ENCODE measurements at places on chromosomes 2 and 18.

- DNase-seq = peak; percentile 19
Observed at GRCh38 chr18:49531678-49532153, 30.1 kb upstream of the LIPG start.

- no peak for DNase-seq
Observed at GRCh38 chr2:70574109-70574508, 20.5 kb upstream of the TGFA start.

- no peak for DNase-seq
Observed at GRCh38 chr2:196601430-196602306, 37.8 kb upstream of the CCDC150 start.

GRCh38 chr18:48061781-48062570 lies 131.5 kb upstream of the SMAD2 start:
- DNase-seq = no peak

GRCh38 chr2:208099682-208100470 lies 24.4 kb downstream of the CRYGD start:
- peak; percentile 8 for DNase-seq

- no peak for DNase-seq
Observed at GRCh38 chr2:203918264-203918663, 18.3 kb upstream of the ICOS start.

DNA sequence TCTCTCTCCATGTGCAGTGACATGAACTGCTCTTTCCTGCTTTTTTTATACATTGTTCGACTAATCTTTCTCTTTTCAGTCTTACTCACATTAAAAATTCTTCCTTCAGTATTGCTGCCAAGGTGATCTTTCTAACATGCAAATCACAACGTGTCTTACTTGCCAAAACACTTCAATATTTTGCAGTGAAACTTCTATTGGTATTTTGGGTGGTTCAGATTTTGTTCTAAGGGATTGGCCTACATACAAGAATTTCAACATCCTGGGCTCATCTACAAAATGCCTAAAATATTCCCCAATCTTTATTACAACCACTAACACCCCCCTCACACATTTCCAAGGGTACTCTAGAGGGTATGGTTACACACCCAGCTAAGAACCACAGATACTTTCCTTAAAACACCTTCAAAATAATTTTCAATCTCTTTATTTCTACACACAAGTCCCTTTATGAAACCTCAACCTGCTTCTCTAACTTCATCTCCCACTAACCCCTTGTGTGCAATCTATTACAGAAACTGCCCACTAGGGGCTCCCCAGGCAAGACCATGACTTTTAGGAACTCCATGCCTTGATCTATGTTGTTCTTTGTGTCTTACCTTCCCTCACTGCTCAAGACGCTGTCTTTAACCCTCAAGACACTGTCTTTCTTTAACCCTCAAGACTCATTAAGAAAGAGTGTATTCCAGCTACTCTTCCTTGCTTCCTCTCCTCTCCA lies 50.9 kb downstream of the COL3A1 start:
- no peak for DNase-seq

DNA sequence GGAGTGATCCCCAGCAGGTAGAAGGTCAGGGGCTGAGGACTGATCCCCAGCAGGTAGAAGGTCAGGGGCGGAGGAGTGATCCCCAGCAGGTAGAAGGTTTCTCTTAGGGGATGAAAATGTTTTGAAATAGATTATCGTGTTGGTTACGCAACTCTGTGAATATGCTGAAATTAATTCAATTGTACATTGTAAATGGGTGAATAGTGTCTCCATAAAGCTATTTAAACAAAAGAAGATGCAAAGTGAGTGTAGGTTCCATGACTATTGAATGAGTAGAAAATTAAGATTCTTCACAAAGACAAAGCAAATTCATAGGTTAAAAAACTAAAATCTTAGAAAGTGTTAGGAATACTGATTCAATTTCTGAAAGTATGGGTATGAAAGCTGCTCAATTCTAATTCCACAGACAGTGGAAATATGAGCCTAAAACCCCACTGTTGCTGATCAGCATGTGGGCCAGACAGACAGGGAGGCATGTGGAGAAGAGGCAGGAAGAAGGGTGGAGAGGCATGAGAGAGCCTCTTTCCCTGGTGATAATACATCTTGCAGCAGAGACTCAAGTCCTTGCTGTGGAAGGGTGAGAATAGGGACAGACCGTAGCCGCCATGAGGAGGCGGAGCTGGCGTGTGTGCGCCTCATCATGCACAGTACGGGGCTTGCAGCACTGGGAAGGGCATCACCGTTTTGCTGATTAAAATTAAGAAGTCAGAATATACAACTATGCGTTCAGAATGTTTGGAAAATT lies 85.9 kb upstream of the NFATC1 start:
- no peak for DNase-seq

- DNase-seq = no peak
Observed at GRCh38 chr2:237159006-237159911, 73.6 kb downstream of the COPS8 start.

DNA sequence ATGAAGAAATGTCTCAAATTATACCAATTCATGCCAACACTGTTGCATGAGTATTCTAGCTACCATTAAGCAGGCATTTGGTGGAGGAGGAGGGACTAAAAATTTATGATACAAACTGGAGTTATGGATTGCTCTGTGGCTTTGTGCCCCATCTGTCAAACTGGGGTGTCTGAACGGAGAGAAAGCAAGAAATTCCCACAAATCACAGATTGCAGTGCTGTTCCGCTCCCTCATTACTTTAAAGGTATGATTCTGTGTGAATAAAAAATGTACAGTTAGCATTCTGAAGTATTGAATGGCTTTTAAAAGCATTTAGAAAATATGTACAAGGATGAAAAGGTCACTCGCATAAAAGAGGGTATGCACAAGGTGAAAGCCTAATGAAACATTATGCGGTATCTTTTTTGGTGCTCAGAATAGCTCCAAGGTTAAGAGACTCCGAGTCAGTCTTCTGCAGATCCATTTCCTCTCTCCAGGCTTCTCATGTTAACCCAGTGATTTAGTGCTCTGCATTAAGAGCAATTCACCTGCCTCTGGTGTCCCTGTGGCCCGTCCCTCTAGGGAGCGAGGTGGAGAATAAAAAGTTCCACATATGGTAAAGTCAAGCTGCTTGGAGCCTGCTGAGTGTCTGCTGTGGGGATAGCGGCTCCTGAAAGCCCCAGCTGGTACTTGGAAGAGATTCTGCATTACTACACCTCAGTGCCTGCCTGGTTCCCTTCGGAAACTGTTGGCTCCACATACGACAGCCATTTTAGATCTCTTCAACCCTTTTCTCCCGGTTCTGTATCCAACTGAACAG lies 184.2 kb downstream of the ZNF521 start:
- no peak for DNase-seq

- DNase-seq = no peak
Observed at GRCh38 chr2:240208631-240209211, 68.3 kb upstream of the OTOS start.

DNA sequence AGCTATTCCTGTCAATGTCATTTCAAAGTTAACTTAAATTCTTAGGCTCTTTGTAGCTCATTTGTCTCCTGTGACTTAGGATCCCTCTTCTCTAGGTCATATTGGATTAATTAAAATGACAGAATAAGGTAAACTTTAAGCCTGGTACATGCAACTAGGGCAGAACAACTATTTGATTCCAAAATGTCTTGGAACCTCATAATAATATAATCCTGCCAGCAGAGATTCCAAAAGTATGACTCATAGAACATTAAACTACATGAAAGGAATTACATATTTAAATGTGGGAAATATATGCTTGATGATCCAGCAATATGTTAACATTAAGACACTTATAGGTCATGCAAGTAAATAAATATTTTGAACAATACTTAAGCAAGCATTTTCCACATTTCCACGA lies 63.3 kb downstream of the COL3A1 start:
- no peak for DNase-seq

GRCh38 chr18:75837316-75837715 lies 409.8 kb upstream of the SMIM21 start:
- no peak for DNase-seq

DNA sequence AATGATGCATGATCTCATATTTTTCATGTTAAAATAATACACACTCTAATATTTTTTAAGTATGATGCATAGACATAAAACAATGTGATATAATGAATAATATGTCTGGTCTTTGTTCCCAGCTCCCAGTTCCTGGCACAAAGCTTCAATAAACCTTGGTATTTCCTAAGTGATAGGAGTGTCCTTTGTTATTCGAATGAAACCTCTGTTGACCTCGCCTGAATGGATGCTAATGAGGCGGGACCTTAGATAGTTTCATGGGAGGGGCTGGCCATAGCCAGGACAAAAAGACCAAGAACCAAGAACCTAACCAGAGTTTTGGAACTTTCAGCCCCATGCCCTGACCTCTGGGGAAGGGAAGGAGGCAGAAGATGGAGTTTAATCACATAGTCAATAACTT lies 257.7 kb upstream of the COPS8 start:
- DNase-seq = no peak

DNA sequence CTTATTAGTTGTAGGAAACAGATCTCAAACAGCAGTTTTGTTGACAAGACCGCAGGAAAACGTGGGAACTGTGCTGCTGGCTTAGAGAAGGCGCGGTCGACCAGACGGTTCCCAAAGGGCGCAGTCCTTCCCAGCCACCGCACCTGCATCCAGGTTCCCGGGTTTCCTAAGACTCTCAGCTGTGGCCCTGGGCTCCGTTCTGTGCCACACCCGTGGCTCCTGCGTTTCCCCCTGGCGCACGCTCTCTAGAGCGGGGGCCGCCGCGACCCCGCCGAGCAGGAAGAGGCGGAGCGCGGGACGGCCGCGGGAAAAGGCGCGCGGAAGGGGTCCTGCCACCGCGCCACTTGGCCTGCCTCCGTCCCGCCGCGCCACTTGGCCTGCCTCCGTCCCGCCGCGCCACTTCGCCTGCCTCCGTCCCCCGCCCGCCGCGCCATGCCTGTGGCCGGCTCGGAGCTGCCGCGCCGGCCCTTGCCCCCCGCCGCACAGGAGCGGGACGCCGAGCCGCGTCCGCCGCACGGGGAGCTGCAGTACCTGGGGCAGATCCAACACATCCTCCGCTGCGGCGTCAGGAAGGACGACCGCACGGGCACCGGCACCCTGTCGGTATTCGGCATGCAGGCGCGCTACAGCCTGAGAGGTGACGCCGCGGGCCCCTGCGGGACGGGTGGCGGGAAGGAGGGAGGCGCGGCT lies at the start of gene TYMS:
Gene TYMS (plus strand): TSS at position 343 of the 690 bp plus-strand sequence. CDS start 90 bp downstream, at position 433.
- peak; percentile 14 for DNase-seq

GRCh38 chr2:138708682-138709241 lies 71.4 kb downstream of the NXPH2 start:
- no peak for DNase-seq

DNA sequence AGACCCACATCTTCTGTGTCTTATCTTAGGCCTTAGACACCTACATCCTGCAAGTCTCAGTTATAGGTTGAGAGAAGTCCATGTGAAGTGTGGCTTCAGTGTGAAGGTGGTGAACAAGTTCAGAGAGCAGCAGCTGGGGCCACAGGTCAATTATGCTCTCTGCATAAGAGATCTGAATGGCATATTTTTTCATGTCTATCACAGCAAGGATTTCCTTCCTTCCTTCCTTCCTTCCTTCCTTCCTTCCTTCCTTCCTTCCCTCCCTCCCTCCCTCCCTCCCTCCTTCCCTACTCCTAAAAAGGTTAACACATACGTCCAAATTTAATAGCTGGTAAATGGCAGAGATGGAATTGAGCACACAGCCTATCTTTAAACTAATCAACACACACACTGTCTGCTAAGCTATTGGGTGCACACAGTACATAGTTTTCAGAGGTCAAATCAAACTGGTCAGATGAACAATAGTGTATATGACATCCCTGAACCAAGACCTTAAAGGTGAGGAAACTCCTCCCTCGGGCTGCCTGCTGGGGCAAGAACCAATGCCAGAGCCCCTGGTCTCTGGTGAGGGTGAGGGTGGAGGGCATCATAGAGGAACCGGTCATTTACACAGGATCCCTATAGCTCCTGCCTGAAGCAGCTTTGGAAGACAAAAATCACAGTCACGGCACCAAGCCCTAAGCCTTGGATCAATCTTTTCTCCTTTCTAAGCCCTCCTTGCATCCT lies 240.9 kb downstream of the ICOS start:
- DNase-seq = no peak
